ENCODE measurements at places on chromosomes 1 and 21. TPM values are rescaled to one million over a fixed set of nuclear protein-coding genes. Genes with fewer than 3 reads are reported as not detected.

- DNase-seq, result no peak
Observed at GRCh38 chr1:113538225-113538624, 147.9 kb downstream of the MAGI3 start.

DNA sequence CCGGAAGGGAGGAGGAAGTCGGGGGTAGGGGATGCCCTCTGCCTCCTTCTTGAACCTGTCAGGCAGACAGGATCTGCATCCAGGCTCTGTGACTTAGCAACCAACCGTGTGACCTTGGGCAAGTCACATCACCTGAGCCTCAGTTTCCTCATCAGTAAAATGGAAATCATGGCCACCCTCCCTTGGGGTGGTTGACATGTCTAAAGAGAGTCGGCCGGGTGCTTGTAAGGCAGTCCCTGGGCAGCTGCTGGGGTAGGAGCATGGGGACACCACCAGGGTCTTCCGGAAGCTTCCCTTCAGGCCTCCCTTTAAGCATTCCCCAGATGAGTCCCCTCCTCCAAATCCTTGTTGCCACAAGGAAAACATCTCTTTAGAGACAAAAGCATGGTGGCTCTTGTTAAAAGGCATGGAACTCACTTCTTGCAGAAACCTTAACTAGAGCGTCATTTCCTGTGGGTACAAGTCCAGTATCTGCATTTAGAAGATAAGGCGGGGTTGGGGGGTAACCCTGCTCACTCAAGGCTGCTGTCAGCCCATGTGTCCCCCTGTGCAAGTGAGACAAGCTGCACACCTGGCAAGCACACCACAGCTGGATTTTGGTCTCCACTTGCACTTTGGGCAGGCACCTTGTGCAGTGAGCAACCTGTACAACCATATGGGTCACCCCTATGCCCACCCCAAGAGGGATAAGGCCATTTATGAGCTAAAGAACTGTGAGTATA lies 10.4 kb downstream of the CLCNKB start:
- DNase-seq, result no peak

- no peak for DNase-seq
Observed at GRCh38 chr1:43069461-43070050, 102.5 kb downstream of the EBNA1BP2 start.

The SUMO3 gene
- 127 TPM for total RNA-seq

- no peak for DNase-seq
Observed at GRCh38 chr1:29640428-29640785, 404.1 kb downstream of the PTPRU start.

GRCh38 chr1:228669242-228669585 lies 66.1 kb upstream of the RHOU start:
- no peak for DNase-seq

- DNase-seq, result no peak
Observed at GRCh38 chr1:54579337-54579781, 31.3 kb downstream of the ACOT11 start.

The COL6A2 gene
- 0.17 TPM for total RNA-seq

DNA sequence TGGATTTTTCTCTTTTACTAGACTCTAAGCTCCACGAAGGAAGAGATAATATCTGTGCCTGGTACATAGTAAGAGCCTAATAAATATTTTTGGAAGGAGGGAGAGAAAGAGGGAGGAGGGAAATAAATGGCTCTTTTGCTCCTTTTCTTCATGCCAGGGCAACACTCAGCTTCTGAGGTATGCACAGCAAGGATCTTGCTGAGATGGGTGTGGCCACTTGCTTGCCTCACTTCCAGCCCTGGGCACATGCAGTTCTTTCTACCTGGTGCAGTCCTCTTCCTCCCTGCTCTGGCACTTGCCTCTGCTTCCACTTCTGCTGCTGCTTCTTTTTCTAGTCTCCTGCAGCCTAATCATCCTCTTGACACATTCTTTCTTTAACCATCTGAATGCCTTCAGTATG lies 148.1 kb downstream of the FGGY start:
- peak; percentile 80 for DNase-seq

The FBXO28 gene
- 30.9 TPM for total RNA-seq

The CCDC185 gene
- not detected for total RNA-seq

DNA sequence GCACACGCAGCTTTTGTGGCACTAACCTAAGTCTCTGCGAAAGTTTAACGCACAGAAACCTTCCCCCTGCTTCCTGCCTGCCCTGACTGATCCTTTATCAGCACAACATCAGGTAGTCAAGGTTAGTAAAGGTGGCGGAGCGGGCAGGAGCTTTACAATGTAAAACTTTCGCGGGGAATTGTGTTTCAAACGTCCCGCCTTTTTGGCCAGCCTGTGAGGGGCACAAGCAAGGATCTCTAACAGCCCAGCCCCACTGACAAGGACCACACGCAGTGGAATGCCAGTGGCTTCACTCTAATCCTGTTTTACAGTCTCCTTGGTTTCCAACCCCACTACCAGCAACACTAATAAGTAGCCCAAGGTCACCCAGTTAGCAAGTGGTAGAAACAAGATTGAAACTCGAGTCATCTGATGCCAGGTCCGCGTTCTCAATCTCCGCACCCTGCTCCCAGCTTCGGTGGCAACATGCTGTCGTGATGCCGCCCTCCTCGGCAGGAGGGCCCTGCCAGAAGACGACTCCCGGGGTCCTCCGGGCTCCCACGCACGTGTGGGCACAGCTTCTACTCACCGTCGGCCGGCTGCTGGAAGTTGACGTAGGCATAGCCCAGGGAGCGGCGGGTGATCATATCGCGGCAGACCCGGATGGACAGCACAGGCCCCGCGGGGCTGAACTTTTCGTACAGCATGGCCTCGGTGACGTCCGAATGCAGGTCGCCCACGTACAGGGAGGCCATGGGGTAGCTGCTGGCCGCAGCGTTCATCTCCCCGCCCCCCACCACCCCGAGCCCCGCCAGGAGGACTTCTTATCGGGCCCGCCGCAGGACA lies 1.2 kb downstream of the PABPC4 start:
- no peak for DNase-seq

The DISP3 gene
- total RNA-seq, result not detected

DNA sequence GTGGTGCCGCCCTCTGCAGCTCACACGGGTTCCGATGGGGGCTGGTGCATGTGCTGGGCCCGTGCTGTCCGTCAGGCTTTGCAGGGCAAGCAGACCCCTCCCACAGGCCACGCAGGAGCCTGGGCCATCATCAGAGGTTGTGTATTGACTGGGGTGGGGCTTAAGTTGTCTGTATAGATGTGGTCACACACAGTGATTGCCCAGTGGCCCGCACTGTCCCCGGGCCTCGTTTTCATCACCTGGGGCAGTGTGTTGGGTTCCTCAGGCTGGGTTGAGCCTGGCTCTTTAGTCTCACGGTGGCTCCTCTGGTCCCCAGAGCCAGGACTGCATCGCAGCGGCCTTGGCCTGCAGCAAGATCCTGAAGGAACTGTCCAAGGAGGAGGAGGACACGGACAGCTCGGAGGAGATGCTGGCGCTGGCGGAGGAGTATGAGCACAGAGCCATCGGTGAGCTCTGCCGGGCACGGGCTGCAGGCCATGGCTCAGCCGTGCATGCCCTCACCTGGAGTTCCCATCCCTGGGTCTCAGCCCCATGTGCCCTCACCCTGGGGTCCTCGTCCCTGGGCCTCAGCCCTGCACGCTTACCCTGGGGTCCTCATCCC lies 44.1 kb downstream of the TRPM2 start:
- DNase-seq, result no peak

The TRIM58 gene
- total RNA-seq, result not detected

GRCh38 chr1:192535916-192536664 lies 39.5 kb upstream of the RGS1 start:
- no peak for DNase-seq

DNA sequence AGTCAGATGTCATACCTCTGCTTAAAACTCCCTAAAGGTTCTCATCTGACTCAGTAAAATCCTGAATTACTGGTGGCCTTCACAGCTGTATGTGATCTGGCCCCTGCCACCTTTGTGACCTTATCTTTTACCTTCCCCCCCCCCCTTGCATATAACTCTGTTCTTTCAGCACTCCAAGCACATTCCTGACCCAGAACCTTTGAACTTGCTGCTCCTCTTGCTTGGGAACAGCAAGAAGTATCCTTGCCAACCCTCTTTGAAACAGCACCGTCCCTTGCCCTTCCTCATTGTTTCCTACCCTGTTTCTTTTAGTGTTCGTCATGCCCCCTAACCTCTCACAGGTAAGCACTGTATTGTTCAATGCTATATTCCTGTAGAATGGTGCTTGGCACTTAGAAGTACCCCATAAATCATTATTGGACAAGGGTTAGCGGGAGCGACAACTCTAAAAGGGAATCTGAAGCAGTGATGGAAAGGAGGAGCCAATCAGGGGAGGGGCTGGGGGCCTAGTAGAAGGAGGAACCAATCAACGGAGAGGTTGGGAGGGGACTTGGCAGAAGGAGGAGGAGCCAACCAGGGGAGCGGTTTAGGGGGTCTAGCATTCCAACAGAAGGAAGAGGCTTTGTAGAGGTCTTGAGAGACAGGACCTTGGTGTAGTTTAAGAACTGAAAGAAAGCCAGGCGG lies 13.9 kb downstream of the CACHD1 start:
- no peak for DNase-seq

DNA sequence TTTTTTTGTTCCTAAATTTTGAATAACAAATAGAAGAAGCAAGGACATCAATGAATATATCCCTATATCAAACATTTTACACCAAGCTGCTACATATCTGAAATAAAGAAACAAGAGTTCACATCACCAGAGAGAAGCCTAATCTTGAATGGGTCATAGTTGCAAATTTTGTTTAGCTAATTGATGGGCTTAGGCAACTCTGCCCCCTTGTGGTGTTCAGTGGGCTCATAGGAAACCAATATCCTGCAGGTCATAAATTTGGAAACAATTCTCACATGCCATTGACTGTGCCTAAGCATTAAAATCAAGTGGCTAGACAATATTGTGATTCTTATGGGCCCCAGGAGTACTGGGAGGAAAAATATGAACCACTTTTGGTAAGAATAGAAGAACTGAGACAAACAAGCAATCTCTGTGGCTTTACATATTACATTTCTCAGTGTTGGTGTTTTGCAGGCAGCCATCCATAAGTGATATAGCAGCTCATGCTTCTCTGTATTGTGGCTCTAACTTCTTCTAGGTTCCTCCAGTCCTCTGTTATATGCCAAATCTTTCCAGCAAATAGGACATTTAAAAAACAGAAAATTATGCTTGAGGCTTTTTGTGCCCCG lies 1262.8 kb upstream of the PRMT6 start:
- peak; percentile 18 for DNase-seq

The RGS18 gene
- total RNA-seq, result 0.48 TPM

DNA sequence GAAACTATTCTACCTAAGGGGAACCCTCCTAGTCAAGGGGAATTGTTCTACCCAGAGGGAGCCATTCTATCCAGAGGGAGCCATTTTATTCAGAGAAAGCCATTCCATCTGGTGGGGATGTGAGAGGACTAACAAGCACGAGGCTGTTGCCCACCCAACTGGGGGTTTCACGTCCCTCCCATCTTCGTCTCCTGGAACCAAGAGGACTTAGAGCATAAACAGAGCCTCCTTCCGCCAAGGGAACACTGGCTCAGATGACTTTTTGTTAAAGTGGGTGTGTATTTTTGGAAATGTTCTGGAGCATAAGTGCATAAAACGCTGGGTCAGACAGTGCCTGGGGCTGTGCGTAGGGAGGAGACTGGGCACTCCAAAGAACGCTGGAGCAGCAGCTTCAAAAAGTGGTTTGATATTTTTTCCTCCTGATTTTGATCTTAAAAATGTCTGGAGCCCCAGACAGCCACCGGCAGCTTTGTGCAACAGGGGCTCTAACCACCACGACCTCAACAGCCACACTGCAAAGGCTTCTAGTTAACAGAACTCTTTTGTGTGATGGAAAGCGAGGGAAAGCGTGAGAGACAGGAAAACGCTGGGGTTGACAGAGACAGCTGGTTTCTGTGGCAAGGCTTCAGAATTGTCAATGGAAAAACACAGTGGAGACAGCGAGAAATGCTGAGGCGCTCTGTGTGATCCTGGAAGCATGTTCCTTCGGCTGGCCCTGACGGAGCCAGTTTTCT lies 363.6 kb upstream of the CAMK1G start:
- DNase-seq, result no peak

DNA sequence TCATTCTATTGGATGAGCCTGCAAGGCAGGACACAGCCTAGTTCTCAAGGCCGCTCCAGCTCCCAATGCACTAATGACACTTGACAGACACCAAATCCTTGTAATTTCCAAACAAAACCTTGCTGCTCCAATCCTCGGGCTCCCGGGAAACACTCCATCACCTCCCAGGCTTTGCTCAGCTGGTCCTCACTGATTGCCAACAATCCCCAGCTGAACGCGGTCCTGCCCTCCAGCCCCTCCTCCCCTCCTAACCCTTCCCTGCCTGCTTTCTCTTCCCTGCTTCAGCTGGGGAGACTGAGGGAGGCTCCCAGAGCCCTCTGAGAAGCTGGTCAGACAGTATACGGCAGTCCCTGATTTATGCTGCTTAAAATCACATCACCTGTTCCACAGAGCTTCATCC lies 114.4 kb upstream of the TNR start:
- DNase-seq, result no peak

DNA sequence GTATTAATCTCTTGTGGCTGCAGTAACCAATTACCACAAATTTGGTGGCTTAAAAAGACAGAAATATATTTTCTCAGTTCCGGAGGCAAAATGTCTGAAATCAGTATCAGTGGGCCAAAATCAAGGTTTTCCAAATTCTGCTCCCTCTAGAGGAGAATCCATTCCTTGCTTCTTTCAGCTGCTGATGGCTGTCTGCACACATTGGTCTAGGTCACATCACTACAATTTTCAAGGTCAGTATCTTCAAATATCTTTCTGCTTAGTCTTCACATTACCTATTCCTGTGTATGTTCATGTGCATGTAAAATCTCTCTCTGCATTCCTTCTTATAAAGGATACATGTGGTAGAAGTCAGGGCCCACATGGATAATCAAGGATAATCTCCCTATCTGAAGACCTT lies 999.4 kb downstream of the KCNT2 start:
- DNase-seq, result no peak

The HDGF gene
- total RNA-seq, result 430 TPM

The SYTL1 gene
- 42.3 TPM for total RNA-seq

The RHD gene
- not detected for total RNA-seq

The RPL22 gene
- total RNA-seq, result 337 TPM

GRCh38 chr1:239563681-239564080 lies 177.3 kb downstream of the CHRM3 start:
- DNase-seq, result no peak

The RBM11 gene
- total RNA-seq, result 0.25 TPM

DNA sequence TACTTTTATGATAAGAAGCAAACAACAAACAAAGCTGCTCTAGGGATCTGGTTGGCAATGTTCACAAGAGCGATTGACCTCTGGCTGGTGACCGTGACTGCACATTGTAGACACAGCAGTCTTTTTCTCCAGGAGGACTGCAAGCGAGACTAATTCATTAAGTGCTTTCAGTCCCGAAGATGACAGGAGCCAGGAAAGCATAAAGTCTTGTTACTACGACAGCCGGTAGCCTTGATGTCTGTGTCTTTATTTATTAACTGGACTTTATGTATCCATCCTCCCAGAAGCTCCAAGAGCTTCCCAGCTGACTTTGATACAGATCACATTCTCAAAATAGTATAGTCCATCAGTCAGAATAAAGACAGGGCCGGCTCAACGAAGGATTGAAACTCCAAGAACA lies 18.2 kb downstream of the FAM163A start:
- DNase-seq, result no peak

- no peak for DNase-seq
Observed at GRCh38 chr1:47192458-47193384, 2.9 kb upstream of the PDZK1IP1 start.

The SHC1 gene
- 187 TPM for total RNA-seq

Measured in foreskin keratinocyte (primary cell).